ENCODE measurements at places on chromosomes 7 and 10. TPM values are rescaled to one million over a fixed set of nuclear protein-coding genes. Genes with fewer than 3 reads are reported as not detected.

The DNAJB9 gene
- total RNA-seq, result 26.0 TPM

The TRIM73 gene
- total RNA-seq, result 2.6 TPM

The GNG11 gene
- 302 TPM for total RNA-seq

The CXCL12 gene
- total RNA-seq, result 9.5 TPM

The PPP1R3C gene
- 0.87 TPM for total RNA-seq

The PDE6C gene
- not detected for total RNA-seq

The ZNF3 gene
- 28.6 TPM for total RNA-seq

The HOXA5 gene
- total RNA-seq, result 23.5 TPM

- DNase-seq, result no peak
These were observed 567.7 kb downstream of the ETV1 start for GRCh38 chr7:13421776-13422175.

- DNase-seq, result no peak
These were observed 902.4 kb downstream of the LRMDA start for GRCh38 chr10:76333796-76334195.

DNA sequence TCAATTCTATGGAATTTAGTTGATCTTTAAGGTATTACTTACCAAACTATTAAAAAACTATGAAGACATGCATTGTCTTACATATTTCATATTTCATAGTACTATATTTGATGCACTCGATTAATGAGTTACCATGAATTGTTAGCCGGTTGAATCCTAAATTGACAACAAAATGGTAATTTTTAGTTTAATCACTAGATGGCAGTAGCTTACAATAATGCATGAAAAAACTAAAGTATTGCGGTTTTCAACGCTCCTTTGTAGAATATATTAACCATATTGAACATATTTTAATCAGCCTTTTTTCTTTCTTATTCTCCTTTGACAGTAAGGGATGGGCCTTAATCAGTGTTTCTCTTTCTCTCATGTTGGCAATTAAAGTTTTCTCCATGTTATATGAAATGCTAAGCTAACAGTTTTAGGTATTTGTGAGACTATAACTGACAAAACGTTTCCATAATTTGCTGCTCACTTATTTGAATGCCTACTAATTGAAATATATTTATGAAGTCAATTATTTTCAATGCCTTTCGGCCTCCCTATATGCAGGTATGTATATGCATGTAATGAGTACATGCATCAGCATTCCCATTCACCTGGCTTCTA is 48.5 kb upstream of the ARL4A start:
- no peak for DNase-seq

- DNase-seq, result no peak
These were observed 473.5 kb downstream of the CCSER2 start for GRCh38 chr10:84801916-84802315.

- DNase-seq, result no peak
These were observed 386.6 kb upstream of the POM121L12 start for GRCh38 chr7:52648872-52649271.

- DNase-seq, result no peak
These were observed 37.4 kb upstream of the CDK6 start for GRCh38 chr7:92873776-92874175.

DNA sequence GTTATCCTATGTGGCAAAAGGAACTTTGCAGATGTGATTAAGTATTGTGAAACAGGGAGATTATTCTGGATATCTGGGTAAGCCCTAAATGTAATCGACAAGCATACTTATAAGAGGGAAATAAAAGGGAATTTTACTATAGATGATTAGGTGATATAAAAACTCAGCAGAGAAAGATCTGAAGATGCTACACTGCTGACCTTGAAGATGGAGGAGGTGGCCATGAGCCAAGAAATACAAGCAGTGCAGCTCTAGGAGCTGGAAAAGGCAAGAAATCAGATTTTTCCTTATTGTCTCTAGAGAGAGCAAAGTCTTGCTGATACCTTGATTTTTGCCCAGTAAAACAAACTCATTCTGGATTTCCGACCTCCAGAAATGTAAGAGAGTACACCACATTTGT is 67.7 kb downstream of the BRAF start:
- no peak for DNase-seq

DNA sequence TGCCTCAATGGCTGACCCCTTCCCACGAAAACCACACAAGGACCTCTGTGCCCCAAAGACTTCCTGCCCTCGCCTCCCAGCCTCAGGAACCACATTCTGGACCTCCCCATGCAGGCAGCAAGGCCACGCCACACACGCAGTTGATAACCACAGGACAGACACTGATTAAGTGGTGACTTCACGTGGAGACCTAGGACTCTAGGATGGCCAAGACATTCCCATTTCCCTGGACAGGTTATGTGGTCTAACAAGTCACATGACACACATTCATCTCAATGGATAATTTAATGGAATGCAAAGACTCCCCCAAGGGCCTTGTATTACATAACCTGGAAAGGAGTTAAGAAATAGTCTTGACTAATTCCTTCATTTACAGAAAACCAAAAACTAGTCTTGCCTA is 110.2 kb downstream of the LARP4B start:
- no peak for DNase-seq

DNA sequence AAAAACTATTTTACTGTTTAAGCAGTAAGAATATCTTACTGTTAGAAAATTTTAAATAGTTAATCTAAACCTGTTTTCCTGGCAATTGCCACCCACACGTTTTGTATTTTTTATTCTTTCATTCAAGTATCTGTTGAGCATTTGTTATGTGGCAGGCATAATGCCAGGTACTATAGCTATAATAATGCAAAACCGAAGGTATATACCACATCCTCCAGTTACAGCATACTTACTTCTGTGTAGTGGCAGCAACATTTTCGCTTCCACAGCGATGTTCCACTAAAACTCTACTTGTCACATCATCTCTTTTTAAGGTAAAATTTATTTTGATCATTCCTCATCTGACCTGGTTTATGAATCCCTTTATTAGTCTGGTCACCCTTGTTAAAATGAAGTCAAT is 30.0 kb downstream of the WASL start:
- no peak for DNase-seq

- DNase-seq, result no peak
These were observed 17.8 kb downstream of the SMO start for GRCh38 chr7:129205987-129206785.

- no peak for DNase-seq
These were observed 54.5 kb downstream of the WDR37 start for GRCh38 chr10:1110674-1111119.
